ENCODE measurements at places on chromosomes 5 and 9.

DNA sequence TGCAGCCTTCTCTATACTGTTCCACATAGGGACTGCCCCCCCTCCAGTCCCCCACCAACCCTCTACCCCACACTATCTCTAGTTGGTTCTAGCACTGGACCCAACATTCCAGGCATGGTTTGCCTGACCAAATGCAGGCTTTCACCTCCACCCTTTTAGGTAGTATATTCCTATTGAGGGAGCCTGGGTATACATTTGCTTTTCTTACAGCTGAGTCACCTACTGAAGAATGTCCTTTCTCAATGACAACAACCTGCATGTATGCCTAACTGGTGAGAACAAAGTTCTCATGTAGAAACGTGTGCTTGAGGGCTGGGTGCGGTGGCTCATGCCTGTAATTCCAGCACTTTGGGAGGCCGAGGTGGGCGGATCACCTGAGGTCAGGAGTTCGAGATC, 8.2 kb downstream of the TNIP1 start:
- peak; percentile 62 for DNase-seq

DNA sequence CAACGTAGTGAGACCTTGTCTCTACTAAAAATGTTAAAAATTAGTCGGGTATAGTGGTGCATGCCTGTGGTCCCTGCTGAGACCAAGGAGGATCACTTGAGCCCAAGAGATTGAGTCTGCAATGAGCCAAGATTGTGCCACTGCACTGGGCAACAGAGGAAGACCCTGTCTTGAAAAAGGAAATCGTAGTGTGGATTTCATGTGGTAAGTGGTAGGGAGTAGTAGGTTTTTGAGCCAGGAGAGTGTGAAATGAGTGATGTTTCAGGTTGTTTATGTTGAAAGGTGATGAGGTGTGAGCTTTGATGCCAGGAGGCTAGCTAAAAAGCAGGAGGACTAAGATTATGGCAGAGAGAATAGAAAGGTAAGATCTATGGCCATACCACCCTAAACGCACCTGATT, 5.9 kb downstream of the MATR3 start:
- no peak for DNase-seq

DNA sequence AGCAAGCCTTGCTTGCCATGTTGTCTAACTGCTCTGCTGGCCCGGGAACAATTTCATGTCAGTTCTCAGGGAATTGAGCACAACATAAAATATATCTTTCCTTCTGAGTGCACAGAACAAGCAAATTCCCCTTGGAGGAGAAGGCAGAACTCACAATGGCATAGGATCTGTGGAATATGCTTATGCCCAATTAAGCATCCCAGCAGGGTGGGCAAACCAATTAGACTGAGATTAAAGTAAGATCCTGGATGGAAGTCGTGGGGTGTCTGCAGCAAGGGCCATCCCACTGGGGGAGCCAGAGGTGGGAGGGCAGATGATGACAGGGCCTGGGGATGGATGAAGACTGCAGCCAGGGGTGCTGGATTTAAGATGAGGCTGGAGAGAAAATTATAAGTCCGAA, 114.1 kb downstream of the BRINP1 start:
- DNase-seq = no peak

DNA sequence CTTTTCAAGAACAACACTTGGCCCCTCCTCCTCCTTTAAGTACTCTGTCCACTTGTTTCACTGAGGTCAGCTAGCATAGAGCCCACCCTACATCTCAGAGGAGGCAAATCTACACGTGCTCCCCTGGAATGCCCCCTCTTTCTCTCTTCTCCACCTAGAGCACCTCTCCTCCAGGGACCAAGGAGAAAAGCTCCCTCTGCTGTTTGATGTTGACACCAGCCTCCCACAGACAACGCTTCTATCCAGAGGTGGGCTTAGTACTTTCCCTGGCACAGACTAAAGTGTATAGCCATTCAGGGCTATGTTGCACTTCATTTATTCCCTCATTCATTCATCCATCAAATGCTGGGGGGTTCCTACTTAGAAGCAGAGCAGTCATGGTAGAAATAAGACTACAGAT, 68.2 kb upstream of the TAF1L start:
- no peak for DNase-seq

DNA sequence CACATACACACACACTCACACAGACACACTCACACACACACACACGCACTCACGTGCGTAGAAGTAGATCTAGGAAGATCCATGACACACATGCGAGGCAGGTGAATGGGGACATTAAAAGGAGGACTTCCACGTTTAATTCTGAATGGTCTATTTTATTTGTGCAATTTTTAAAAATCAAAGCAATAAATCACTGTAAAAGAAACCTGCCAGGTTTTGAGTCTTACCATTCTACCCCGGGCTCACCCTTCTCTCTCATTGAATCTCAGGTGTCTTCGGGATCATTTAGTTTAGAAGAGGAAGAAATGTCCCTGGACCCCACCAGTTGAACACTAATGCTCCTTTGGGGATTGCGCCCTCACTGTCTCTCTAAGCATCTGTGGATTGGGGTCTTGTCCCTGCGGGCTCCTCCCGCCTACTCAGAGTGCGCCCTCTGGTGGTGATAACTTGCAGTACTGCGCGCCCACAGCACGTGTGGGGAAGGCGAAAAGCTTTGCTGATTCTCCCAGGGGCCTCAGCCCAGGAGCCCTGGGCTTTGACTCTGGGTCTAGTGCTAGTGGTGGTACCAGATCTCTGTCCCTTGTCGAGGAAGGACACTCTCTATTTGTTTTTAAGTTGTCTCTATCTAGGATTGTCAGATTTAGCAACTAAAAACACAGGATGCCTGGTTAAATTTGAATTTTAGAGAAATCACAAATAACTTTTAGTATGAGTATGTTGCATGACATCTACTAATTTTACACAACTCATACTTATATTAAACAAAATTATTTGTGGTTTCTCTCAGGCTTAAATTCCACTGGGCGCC, 34.8 kb downstream of the BOD1 start:
- no peak for DNase-seq

GRCh38 chr5:151632524-151632923, 41.4 kb upstream of the FAT2 start:
- no peak for DNase-seq

DNA sequence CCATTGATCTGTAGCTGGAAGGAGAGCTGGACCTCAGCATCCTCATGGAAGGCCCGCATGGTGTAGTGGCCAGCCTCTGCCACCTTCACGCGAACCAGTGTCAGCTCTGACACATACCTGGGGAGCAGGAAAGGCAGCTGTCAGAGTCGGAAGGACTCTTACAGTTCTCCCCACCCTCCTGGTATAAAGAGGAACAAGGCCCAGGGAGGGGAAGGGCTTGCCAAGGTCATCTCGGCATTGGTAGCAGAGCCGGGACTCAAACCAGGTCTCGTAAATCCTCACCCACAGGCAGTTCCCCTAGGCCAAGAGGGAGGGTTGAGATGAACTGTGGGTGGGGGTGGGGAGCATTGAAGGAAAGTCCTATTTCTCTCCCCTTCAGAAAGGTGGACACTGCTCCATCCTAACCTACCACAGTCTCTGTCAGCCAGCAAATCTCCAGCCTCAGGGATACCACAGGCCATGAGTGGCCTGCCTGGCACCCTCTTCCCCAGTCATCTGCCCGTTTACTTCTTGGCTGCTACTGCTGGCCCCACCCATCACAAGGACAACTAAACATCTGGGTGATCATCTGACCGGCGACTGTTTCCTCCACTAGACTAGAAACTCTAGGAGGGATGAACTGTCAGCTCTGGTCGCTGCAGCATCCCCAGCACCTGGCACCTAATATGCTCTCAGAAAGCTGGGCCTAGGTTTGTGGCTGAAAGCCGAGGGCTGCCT, 23.5 kb downstream of the PDGFRB start:
- DNase-seq = peak; percentile 79

DNA sequence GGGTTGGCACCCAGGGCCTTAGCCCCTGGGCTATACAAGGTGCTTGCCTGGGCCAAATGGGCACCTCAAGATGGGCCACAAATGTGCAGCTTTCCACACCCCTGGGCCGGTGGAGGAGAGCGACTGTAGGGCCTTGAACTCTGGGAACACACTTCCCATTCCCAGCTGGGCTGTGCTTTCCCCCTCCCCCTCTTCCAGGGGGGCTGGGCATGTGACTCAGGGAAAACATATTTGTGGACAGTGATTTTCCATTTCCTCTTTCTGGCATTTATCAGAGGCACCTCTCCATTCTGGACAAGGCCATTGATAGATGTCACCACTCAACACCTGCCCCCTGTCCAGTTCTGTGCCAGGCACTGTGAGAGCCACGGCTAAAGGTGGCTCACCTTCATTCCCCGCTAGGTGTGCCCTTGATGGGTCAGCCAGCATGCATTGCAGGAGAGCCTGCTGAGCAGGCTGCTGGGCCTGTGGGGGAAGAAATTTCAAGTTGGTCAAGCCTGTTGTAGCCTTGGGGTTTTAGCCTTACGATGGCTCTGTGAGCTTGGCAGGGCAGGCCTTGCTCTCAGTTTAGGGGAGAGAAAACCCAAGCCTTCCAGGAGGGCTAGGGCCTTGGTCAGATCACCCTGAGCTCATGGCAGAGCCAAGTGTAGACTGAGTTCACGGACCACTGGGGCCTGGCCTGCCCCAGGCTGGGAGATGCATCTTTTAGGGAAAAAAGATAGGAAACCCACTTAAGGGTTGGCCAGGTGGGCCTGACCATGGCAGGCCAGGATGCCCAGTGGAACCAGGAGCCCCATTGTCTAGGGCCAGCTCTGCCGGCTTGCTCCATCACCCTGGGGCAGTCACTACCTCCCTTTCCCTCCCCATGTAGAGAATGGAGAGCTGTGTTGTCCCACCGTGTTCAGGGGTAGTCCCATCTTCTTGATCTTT, 113.9 kb downstream of the DAB2IP start:
- DNase-seq = peak; percentile 53

- no peak for DNase-seq
These were observed 1216.2 kb downstream of the MAT2B start for GRCh38 chr5:164721656-164722055.

- no peak for DNase-seq
These were observed 13.0 kb upstream of the CTNNAL1 start for GRCh38 chr9:109026306-109026705.

DNA sequence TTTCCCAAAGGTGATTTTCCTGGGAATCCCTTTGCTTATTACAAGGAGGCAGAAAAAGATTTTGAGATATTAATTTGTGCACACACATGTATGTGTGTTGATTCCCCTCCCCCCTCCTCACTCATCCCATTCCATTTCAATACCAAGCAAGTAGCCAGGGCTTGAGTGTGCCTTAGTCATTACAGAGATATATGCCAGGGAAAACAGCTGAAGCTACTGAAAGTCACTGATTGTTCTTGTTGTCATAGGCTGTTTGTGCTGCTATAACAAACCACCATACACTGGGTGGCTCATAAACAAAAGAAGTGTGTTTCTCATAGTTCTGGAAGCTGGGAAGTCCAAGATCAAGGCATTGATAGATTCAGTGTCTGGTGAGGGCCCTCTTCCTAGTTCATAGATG, 158.6 kb downstream of the BAAT start:
- DNase-seq = no peak

GRCh38 chr5:83443534-83443933, 28.0 kb upstream of the VCAN start:
- DNase-seq = no peak

DNA sequence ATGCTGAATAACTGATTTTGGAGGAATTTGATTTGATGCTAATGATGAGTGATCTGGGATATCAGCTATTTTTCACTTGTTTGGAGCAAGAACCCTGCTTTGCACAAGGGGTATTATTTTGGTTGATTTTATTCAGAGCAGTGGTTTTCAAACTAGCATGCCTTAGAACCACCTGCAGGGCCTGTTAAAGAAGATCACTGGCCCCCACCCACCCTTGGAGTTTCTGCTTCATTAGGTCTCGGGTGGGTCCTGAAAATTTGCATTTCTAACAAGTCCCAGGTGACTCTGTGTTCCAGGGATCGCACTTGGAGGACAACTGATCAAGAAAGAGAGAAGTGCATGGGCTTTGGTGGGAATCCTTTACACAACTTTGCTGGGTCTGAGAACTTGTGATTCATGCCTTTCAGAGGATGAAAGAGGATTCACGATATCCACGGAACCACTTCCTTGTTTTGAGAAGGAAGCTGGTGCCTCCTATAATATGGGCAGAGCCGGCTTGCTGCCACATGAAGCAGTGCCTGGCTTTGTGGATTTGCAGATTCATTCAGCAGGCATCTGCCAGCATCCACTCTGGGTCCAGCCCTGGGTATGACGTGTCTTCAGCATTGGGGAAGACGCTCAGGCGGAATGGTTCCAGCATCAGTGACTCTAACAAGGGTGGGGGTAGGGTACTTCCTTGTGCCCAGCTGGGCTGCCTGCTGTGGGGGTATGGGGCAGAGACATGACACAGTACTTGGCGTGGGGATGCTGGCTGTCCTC, 106.6 kb upstream of the PITX1 start:
- peak; percentile 83 for DNase-seq

DNA sequence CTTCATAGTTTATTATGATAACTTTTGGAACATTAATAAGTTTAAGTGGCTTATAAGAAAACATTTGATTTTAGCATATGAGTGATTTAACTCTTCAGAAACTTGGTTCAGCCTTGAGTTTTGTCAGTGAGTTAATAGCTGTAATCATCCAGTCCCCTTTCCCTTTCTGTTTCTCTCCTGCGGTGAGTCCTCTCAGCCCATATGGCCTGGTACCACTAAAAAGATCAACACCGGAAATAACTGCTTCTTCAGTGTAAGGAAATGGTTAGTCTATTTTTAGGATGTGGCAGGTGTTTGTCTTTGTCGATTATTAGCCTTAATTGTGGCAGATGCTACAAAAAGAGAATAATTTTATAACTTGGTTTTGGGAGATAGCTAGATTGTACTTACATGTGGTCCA, 120.2 kb upstream of the GRHPR start:
- no peak for DNase-seq

- peak; percentile 91 for DNase-seq
These were observed 3.8 kb downstream of the ARSI start for GRCh38 chr5:150298701-150299451.

- DNase-seq = no peak
These were observed 1.8 kb upstream of the PPARGC1B start for GRCh38 chr5:149728303-149728702.
